ENCODE measurements at places on chromosomes 11 and 22. TPM values are rescaled to one million over a fixed set of nuclear protein-coding genes. Genes with fewer than 3 reads are reported as not detected.

Gene SHISA8
- total RNA-seq: not detected

Gene SLC16A8
- not detected for total RNA-seq

Gene CD3G
- total RNA-seq: not detected

Gene PNPLA5
- total RNA-seq: not detected

Gene KCTD14
- 0.42 TPM for total RNA-seq

Gene ARHGAP32
- total RNA-seq: 27.3 TPM

Gene SORL1
- total RNA-seq: 27.6 TPM

Gene KDELR3
- 218 TPM for total RNA-seq

Gene BRSK2
- 0.89 TPM for total RNA-seq

Gene DUSP8
- total RNA-seq: 0.59 TPM

Gene DDI1
- not detected for total RNA-seq

Gene OR51A4
- not detected for total RNA-seq

Gene TP53AIP1
- not detected for total RNA-seq

Gene TIGD3
- 0.30 TPM for total RNA-seq

Gene LSP1
- total RNA-seq: 2.7 TPM

Gene ARFIP2
- total RNA-seq: 59.4 TPM

Gene CHST1
- total RNA-seq: 0.59 TPM

Gene IGSF9B
- total RNA-seq: under 0.01 TPM

Gene PANX3
- not detected for total RNA-seq

Gene PAMR1
- 46.2 TPM for total RNA-seq

Gene SPON1
- 3.9 TPM for total RNA-seq

Gene FLRT1
- 0.09 TPM for total RNA-seq

Gene SLCO2B1
- 0.30 TPM for total RNA-seq

Gene BAIAP2L2
- under 0.01 TPM for total RNA-seq

Gene UBQLN3
- total RNA-seq: not detected

Gene CCDC73
- not detected for total RNA-seq

Gene SCGB1A1
- total RNA-seq: not detected

Gene SBF1
- 121 TPM for total RNA-seq

Gene GDPD4
- total RNA-seq: 0.69 TPM

Gene VSIG2
- total RNA-seq: not detected

Gene SERPING1
- 4.5 TPM for total RNA-seq

Gene RIBC2
- 0.30 TPM for total RNA-seq

Gene CNTN5
- 1.5 TPM for total RNA-seq

Gene IGLL5
- not detected for total RNA-seq

All from smooth muscle cell of the umbilical artery (primary cell).